ENCODE measurements at places on chromosomes 2 and 18.

DNA sequence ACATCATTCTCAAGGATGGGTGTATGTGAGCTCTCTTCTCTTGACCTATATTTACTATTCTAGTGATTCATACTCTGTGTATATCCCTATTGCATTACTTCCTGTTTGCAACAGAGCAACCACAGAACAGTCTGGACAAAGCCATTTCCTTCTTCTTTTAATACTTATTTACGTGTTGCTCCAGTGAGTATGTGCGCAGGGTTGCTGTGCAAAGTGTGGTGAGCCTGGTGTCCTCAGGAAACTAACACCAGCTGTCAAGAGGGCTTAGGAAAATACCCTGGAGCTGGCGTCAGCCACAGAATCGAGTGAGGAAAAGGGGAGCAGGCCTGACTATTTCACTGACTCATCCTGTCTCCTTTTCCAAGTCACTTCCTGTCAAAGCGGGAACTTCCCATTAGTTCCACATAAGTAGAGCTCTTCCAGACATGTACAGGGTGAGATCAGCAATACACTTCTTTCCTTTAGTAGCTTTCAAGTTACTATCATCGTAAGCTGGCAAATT, 214.1 kb upstream of the COPS8 start:
- no peak for DNase-seq

GRCh38 chr2:15782009-15782751, 158.2 kb upstream of the MYCN start:
- DNase-seq = no peak

GRCh38 chr2:122251158-122251557, 495.7 kb downstream of the TSN start:
- no peak for DNase-seq

GRCh38 chr2:19865151-19865550, 36.6 kb downstream of the TTC32 start:
- DNase-seq = no peak

DNA sequence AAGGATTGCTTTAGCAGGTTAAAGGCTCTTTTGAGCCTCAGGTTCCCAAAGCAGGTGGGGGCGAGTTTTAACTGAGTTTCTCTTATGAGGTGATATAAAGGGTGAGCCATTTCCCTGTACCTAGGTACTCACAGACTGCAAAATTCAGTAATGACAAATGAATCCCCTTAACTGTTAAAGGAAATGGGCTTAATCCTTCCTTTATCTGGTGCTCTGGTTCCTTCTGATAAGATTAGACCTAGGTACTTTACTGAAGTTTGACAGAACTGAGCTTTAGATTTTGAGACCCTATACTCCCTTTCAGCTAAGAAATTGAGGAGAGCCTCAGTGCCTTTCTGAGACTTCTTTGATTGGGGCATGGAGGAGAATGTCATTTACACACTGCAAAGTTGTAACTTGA, 42.6 kb downstream of the STK17B start:
- no peak for DNase-seq

GRCh38 chr2:65498396-65498795, 66.0 kb upstream of the SPRED2 start:
- DNase-seq = no peak

- no peak for DNase-seq
Measured at GRCh38 chr2:218882866-218883366, 2.3 kb downstream of the WNT10A start.

- no peak for DNase-seq
Measured at GRCh38 chr2:99789849-99790248, 300.0 kb upstream of the REV1 start.

- no peak for DNase-seq
Measured at GRCh38 chr2:45167920-45168629, 158.8 kb upstream of the SIX2 start.

- DNase-seq = no peak
Measured at GRCh38 chr18:62877411-62878221, 162.3 kb downstream of the PHLPP1 start.

GRCh38 chr2:170084820-170085491, 93.0 kb upstream of the MYO3B start:
- no peak for DNase-seq

- DNase-seq = no peak
Measured at GRCh38 chr2:72920318-72921087, 3.2 kb downstream of the EMX1 start.

DNA sequence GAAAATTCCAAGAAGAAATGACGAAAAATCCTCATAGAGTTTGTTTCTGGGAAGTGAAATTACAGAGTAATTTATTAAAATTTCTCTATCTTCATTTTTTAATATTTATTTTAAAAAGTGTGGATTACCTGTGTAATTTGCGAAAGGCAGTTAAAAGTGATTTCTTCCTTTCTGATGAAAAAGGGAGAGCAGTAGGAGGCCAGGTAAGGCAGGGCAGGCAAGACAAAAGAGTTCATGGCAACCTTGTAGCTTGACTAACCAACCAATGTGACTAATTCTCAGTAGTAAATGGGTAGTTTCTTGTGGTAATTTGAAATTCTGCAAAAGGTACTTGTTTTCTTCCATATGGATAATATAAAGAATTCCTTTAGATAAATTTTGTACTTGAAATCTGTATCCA, 34.9 kb upstream of the COL5A2 start:
- no peak for DNase-seq

GRCh38 chr18:34709104-34709503, 994 bp upstream of the DTNA start:
- DNase-seq = no peak

GRCh38 chr2:3535467-3535793, 16.1 kb upstream of the ADI1 start:
- no peak for DNase-seq

GRCh38 chr2:10407841-10408648, 40.1 kb downstream of the ODC1 start:
- DNase-seq = no peak

- no peak for DNase-seq
Measured at GRCh38 chr2:207683879-207684627, 27.4 kb upstream of the CCNYL1 start.

GRCh38 chr18:31487246-31488015, 10.5 kb upstream of the DSG2 start:
- DNase-seq = no peak

GRCh38 chr2:69244882-69245281, 142.1 kb downstream of the GFPT1 start:
- DNase-seq = no peak

DNA sequence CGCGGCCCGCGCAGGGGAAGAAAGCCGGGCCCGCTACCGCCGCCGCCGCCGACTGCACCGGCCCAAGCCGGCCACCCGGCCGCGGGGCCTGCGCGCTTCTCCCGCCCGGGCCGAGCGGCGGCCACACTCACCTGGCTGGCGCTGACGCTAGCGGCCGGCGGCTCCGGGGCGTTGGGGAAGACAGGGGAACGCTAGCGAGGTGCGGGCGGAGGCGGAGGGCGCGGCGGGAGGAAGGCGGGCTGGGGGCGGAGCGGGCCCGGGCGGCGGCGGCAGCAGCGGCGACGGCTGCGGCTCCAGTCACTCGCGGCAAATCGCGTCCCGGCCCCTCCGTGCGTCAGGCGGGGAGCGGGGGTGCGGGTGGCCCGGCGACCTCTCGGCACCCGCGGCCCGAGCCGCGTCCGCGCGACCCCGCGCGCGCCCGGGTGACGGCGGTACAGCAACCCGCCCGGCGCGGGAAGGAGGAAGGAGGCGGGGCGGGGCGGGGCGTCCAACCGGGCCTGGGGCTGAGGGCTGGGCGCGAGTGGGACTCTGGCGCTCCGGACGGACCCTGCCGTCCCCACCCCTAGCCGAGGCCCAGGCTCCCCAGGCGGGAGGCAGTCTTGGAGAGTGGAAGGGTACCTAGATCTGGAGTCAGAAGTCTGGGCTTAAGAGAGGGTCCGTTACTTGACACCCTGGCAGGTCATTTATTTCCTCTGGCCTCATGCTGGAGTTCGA, at the start of gene SESTD1:
SESTD1 (minus strand) TSS at position 465 of the 714 bp plus-strand sequence. CDS start 72,991 bp downstream, outside the sequence.
- no peak for DNase-seq

- no peak for DNase-seq
Measured at GRCh38 chr2:108367014-108367413, 10.7 kb upstream of the SULT1C4 start.

DNA sequence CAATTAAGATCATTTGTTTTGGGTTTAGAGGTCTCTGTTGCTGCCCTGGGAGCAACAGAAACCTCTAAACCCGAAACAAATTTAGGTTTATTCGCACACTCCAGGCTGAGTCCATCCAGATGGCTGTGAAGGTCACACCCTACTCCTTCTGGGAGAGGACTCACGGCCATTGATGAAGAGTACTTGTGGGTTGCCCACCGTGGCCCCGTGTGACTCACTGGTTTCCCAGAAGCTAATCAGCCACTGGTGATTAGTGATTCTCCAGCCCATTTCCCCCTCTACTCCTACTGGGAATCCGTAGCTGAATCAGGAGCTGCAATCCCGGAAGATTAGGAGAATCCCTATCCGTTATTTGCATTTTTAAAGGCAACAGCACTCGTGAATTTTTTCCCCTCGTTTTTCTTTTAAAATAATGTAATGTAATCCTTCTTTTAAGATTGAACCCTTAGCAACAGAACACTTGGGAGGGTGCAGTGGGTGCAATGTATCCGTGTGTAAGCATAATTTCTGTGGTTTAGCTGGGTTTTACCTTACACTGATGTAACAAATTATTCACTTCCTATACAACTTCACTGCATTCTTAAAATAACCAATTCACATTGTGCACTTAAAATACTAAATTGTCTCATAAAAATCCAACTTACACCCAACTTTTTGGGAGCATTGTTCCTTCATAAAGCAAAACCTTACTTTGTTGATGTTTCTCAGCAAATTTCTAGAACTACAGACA, 27.5 kb upstream of the EPAS1 start:
- DNase-seq = no peak

- DNase-seq = no peak
Measured at GRCh38 chr18:56329536-56329935, 308.9 kb downstream of the TXNL1 start.

GRCh38 chr2:197207106-197207505, 103.5 kb downstream of the ANKRD44 start:
- no peak for DNase-seq

- no peak for DNase-seq
Measured at GRCh38 chr18:63317556-63317946, 2.0 kb downstream of the BCL2 start.

- DNase-seq = no peak
Measured at GRCh38 chr2:227163485-227163997, 464 bp downstream of the COL4A4 start.

DNA sequence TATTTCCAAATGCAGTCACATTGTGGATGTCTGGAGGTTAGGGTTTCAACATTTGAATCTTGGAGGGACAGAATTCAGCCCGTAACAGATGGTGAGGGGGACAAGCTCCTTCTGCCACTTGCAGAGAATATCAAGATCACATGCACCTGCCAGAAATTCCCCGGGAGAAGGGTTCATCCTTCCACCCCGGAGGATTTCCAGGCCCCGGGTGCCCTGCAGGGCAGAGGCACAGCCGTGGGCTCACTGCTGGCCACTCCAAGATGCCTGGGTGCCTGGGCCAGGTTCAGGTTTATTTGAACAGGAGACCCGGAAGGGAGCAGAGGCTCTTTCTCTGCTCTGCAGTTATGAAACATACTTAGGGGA, 38.2 kb upstream of the MGAT4A start:
- DNase-seq = no peak

GRCh38 chr2:82478641-82479040, 1980.4 kb downstream of the SUCLG1 start:
- no peak for DNase-seq

DNA sequence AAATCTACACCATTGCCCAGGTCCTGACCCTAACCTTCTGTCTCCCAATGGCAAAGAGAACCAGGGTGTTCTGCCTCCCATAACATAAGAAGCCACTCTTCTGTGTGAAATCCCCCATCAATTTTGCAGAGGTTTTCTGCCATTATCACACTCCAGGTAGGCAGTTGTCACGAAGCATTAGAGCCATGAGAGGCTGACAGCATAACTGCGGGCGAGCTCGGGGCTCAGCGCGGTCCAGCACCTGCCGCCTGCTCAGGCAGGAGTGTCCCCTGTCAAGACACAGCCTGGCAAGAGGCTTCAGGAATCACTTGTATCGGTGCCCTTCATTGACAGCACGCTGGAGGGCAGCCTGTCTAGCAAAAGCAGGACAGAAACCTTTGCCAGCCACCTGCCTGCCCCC, 251.2 kb downstream of the SATB2 start:
- no peak for DNase-seq

DNA sequence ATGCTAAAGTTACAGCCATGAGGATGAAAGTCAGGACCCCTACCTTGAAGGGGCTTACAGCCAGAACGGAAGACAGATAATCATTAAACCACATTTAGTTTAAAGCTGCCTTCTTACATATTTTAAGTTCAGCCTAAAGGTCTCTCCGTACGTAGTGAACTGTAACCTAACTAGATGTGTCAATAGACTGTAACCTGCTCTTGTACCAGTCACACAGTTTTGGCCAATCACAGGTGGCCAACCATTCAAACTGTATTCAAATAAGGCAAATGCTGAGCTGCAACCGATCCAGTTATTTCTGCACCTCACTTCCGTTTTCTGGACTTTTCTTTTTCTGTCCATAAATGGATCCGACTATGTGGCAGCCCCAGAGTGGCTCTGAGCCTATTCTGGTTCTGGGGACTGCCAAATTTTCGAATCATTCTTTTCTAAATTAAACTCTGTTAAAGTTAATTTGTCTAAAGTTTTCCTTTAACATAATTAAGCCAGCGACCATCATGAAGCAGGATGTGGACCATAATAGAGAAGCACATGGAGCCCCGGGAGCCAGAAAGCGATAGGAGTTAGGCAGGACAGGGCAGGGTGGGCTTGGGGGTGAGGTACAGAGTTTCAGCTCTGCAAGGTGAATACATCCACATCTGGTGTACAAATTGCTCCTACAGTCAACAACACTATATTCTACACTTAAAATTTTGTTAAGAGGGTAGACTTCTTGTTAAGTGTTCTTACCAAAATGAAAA, 48.4 kb upstream of the YPEL5 start:
- DNase-seq = no peak

GRCh38 chr2:107545851-107546250, 280.8 kb upstream of the RGPD4 start:
- DNase-seq = no peak

DNA sequence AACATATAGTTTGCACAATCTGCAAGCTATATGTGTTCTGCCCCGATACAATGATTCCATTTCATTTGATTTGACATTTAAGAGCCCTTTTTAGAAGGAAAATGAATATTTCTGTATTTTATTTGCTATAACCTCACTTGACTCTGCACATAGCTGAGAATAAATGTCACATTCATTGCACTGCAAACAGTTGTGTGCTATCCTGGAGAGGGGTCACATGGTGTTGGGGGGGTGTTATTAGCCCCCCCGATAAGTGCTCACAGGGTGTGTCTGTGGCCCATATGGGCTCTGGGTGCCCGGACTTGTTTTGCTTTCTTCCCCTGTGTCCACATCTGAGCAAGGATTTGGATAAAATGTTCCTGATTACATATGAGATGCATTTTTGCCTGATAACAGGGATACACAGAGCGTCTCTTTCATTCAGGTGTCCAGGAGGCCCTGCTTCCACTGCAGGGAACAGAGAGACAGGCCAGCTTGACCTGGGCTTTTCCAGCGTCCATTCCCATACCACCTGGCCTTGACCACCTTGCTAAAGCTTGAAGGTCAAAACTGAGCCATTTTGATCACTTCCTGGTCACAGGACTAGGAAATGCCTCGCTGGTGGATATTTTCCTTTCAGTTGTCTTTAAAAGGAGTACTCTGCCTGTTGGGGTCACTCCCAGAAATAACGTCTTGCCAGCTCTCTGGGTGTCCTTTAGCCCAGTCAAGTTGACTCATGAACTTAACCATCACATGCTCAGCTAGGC, 38.4 kb upstream of the ID2 start:
- DNase-seq = no peak
